ENCODE measurements at places on chromosomes 5 and 9.

- no peak for DNase-seq
These were observed 398.3 kb downstream of the NTRK2 start for GRCh38 chr9:85067792-85068191.

GRCh38 chr9:69996967-69997366 lies 46.7 kb upstream of the MAMDC2 start:
- no peak for DNase-seq

DNA sequence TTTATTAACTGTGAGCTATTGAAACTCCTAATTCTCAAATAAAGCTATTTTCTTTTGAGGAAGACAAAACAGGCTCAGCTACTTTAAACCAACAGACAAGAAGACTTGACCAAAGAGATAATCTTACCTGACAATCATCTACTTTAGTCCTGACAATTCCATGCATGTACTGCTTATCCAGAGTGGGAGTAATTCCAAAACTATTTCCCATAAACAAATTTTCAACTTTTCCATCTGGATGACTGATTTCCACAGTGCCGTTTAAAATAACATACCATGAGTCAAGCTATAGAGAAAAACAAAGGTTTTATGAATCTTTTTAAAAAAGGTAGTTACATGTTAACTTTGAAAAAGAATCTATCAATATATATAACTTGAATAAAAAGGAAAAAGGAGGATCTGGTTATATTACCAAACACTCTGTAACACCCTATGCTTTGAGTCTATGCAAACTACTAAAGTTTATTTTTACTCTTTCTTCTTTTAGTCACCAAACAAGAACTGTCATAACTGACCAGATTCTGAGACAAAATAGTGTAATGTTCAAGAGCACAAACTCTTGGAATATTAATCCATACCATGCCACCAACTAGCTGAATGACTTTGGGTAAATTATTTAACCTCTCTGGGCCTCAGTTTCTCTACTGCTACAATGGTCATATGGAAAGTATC lies 129.7 kb downstream of the RAPGEF6 start:
- no peak for DNase-seq

GRCh38 chr9:23765561-23765960 lies 60.5 kb downstream of the ELAVL2 start:
- no peak for DNase-seq

DNA sequence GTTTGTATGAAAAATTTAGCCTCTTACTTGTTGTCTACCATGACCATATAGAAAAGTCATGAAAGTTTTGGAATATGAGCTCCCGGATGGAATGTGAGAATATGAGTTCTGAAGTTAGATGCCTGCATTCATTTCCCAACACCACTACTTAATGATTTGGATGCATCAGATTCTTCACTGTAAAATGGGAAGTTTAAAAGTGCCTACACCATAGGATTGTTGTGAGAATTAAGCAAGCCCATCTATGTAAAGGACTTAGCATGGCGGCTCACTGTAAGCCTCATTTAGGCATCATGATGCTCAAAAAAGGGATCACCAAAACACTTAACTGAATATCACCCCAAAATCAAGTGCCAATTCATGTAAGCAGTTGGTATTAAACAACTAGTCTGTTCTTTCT lies 177.3 kb downstream of the RAB3C start:
- DNase-seq, result no peak

DNA sequence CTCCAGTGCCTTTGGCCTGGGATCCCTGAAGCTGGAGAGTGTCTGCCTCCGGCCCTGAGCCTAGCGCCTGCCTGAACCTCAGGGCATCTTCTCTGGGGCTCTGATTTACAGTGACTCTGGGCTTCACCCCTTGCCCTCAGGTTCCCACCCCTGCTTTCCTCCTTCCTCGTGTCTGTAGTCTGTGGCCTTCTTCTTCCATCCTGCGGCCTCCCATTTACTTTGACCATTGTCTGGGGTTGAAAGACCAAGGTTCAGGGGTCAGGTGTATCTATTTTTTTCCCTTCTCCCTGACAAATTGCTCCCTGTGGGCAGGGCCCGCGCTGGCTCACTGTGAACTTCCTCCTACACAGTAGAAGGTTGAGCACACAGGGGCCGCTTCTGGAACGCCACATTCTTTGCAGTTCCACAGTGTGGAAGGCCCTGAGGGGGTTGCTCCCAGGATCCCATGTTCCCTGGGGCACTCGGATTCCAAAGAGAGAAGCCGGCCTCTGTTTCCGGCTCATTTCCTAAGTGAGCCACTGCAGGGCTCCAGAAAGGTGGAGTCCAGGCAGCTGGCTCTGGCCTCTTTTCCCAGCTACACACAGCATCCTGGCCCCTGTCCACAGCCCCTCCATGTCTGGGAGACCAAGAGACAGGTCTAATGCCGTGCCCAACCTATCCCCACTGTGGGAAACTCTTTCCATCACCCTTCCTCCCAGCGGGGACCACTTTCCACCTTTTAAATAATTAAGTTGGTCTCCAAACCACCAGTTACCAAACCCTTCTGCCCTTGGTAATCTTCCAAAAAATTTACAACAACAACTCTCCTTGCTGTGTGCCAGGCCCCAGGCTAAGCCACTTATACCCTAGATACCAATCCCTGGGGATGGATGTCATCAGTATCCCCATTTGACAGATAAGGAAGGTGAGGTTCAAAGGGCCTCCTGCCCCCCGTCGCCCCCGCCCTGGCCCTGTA lies 140.3 kb upstream of the IER5L start:
- no peak for DNase-seq

DNA sequence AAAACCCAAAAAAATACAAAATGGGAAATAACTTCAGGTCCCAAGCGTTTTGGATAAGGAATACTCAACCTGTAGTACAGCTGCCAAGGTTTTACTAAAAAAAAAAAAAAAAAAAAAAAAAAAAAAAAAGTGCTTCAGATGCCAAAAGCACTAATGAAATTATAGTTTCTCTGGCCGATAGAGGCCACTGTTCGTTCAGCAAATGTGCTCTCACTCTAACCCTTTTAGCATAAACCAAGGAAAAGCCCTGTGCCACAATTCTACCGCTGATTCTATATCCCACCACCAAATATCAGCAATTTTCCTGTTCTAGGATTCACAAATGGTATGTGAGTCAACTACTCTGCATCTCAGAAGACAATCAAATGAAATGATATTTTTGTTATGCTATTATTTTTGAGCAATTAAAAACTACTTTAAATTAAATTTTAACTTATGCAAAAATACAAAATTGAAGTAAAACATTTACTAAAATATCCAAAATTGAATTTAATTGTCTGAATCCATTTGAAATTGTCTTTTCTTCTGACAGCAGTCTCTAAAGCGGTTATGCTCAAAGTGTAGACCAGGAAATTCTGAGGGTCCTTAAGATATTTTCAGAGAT lies 79.8 kb downstream of the RICTOR start:
- peak; percentile 8 for DNase-seq

GRCh38 chr5:141870228-141870627 lies 8.0 kb downstream of the PCDH1 start:
- no peak for DNase-seq

DNA sequence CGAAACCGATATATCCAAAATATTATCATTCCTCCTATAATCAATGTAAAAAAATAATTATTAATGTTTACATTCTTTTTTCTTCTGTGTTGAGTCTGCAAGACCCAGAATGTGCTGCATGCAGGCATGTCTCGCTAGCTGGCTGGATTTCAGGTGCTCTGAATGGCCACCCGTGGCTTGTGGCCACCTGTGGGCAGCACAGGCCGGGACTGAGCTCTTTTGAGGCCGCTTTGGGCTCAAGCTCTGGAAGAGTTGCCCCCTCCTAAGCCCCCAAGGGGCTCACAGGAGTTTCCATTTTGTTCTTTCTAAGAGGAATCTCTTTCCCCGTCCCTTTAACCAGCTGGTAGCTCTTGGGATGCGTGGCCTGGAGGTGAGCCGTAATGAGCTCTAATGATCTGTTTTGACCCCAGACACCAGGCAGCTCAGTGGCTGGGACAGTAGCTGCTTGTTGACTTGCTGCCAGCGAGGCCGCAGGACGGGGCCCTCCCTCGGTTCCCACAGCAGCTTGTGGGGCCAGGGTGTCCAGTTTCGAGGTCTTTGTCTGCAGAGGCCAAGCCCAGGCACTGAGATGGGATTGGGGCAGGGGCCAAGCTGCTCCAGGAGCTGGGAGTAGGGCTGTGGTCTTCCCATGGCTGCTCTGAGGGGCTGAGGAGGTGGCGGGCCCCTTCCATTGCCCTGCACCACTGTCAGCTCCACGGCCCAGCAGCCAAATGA lies 20.8 kb downstream of the ASS1 start:
- no peak for DNase-seq

GRCh38 chr5:58499941-58500340 lies 8.7 kb downstream of the GAPT start:
- no peak for DNase-seq

GRCh38 chr9:136570916-136571315 lies 25.1 kb upstream of the NOTCH1 start:
- DNase-seq, result no peak

DNA sequence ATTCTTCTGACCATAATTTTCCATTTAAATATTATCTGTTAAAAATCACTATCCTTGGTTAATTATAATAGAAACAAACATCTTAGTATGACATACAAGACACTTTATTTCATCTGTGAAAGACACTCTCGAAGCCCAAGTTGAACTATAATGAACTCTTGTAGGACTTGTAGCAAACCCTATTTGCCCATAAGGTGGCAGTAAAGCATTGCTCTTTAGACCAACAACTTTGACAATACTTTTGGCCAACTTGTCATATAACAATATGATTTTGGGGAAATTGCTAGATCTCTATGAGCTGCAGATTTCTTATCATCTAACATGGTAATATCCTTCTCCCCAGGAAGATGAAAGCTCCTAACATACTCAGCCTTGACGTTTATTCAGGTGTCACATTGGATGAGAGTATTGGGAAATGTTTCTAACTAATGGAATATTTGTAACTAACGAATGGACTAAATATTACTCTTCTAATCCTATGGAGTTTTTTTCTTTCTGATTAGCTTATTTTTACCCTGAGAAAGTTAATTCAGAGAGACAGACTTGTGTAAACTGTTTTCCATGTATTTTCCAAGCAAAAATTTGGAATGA lies 11.0 kb downstream of the SPINK14 start:
- no peak for DNase-seq

- DNase-seq, result no peak
These were observed 171.9 kb downstream of the ZNF462 start for GRCh38 chr9:107034831-107035230.

- DNase-seq, result no peak
These were observed 306.7 kb upstream of the ZNF608 start for GRCh38 chr5:125053179-125053578.

DNA sequence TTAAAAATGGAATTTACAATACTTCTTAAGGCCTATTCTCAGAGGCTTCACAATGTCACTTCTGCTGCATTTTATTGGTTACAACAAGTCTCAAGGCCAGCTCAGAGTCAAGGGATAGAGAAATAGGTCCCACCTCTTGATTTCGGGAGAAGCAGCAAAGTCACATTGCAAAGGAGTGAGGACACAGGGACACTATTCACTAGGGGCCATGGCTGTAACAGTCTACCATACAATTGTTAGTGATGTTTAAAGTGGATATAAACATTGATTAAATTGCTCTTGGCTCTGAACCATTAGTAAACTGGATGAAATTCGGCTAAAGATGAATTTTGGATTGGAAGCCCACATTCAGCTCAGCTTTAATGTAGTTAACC lies 21.7 kb upstream of the CMBL start:
- no peak for DNase-seq

GRCh38 chr9:130343445-130343918 lies 77.9 kb downstream of the HMCN2 start:
- no peak for DNase-seq

- DNase-seq, result no peak
These were observed 19.1 kb downstream of the GLRA1 start for GRCh38 chr5:151905557-151905961.

GRCh38 chr5:95426227-95426626 lies 35.1 kb downstream of the FAM81B start:
- no peak for DNase-seq

DNA sequence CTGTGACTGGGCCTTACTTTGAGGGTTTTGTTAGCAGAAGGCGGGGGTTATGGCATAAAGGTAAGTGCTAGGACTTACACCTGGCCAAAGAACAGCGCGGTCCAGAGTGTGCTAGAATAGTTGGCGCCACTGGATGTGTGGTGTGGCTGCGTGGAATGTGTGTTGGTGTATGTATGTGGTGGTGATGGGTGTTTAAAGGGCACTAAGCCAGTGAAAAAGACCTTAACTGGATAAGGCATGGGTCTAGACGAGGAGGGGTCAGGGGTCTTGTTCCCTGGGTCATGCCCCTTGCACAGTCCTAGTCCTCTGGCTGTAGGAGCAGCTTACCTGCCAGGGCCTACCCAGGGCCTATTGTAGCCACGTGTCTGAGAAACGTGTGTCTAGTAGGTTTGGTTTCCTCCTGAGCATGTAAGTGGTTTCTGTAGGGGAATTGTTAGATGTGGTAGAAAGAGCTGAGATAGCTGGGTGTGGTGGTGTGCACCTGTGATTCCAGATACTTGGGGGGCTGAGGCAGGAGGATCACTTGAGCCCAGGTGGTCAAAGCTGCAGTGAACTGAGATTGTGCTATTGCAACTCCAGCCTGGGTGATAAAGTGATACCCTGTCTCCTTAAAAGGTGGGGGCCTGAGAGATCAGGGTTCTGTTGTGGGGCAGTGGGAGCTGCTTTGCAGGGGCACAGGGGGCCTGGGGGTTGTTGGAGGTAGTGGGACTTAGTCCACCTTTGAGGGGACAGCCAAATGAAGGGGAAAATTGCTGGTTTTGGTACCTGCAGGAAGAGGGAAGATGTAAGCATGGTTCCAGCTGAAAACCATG lies 55.2 kb downstream of the HSPA4 start:
- no peak for DNase-seq

DNA sequence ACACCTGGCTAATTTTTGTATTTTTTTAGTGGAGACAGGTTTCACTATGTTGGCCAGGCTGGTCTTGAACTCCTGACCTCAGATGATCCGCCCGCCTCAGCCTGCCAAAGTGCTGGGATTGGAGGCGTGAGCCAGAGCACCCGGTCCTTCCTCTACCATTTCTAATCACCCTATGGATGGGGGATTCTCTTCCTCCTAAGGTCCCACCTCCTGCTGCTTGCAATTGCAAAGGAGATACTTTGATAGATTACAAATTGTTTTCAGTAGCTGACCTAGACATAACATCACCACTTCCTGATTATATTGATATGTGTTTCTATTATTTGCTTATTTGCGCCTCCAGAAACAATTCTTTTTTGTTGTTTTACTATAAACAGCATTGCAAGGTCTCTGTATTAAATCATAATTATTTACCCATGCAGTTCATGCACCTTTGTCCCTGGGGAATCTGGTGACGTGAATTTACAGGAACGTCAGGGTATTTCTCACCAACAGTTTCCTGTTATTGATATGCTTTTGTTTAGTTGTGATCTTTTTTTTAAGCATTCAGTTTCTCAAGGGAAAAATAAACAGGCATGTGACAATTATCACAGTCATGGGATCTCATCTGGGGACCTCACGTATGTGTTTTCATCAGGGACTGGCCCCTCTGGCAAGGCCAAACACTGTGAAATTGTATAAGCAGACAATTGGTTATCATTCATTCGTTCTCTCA lies 43.2 kb downstream of the ESM1 start:
- DNase-seq, result no peak

DNA sequence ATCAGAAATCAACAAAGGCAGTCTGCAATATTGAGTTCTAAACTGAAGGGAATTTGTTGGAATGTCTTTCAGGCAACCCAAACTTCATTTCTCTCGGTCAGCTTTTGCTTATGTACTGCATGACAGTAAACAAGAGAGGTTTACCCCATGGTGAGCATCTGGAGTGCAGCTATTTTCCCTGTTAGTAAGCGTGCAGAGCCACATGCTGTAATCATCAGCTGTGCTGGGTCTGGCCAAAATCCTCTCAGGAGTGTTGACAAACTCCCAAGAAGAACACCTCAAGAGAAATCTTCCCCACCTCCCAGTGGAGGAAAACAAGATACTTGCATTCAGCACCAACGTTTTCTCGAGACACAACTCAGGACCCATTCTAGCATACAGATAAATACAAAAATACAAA lies 83.6 kb upstream of the ADAMTSL1 start:
- DNase-seq, result no peak
